Stimulated activated CD4-positive, alpha-beta T cell treated with anti-CD3 and anti-CD28 coated beads, Interleukin-1b, Interleukin-23, amount 100 ng/mL, for 1 hour (primary cell): ENCODE measurements at places on chromosomes 6 and 20.

DNA sequence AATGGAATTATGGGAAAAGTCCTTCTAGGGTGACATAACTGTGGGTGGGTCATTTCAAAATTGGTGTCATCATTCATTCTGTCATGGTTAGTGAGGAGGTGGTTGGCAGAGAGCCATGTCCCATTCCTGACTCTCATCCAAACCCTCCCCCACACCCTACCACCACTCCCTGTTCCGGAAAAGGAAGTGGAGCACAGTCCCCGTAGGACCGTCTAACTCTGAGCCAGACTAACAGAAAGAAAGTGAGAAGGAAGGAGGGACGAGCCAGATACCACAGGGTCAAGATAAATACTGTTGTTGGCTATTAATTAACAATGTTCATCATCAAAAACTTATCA is 4.8 kb downstream of the TRIM10 start:
- no peak for DNase-seq

DNA sequence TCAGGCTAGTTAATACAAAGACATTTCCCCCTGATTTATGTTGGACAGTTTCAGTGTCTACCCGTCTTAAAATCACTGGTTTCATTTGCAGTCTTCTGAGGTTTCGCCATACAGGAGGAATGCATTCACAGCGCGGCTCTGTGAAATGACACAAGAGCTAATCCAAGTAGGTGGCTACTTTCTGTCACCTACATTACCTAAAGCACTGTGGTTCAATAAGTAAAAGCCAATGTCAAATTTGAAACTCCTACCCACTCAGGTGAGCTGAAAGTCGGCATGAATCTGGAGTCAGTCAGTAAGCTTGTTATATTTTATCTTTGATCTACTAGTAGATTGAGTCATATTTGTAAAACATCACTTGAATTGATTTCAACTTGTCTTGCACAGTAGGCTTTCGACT is 370.8 kb downstream of the LAMA2 start:
- DNase-seq, result no peak

GRCh38 chr20:8401556-8401955 is 269.5 kb downstream of the PLCB1 start:
- DNase-seq, result no peak

DNA sequence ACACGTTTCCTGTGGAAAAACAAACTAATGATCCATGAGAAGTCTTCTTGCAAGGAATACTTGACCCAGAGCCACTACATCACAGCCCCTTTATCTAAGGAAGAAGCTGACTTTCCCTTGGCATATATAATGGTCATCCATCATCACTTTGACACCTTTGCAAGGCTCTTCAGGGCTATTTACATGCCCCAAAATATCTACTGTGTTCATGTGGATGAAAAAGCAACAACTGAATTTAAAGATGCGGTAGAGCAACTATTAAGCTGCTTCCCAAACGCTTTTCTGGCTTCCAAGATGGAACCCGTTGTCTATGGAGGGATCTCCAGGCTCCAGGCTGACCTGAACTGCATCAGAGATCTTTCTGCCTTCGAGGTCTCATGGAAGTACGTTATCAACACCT is 35.4 kb downstream of the GCNT2 start:
- no peak for DNase-seq

DNA sequence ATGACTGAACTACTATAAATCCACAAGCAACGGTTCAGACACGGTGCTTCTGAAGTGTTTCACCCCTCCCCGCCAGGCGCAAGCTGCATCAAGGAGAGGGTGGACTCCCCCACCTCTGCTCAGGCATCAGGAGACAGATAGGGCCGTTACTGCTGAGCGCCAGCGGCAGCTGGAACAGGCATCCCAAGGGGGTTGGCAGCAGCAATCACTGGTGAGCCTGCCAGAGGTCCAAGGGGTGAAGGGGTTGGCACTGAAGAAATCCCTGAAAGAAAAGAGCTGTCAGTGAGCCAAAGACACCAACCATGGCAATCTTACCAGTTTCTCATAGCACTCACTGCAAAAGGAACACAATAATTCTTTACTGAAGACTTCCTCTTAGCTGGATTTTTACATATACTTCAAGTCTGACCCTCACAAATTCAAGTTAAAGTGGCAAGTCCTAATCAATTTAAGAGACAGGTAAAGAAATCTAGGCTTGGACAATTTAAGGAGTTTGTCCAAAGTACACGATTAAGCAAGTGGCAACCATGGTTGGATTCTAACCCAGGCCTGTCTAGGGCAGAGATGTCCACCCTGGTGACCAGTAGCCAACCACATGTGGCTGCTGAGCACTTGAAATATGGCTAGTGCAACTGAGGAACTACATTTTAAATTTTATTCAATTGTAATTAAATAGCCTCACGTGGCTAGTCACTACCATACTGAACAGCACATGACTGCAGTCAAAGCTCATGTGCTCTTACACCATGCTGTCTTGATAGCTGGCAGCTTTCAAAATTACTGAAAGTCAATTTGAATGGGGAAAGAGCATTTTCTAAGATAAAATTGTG is 21.7 kb upstream of the TBC1D20 start:
- no peak for DNase-seq
